ENCODE measurements at places on chromosomes 5 and 9.
A peak's percentile ranks its signal among the peaks of the same experiment; 100 is the strongest.

DNA sequence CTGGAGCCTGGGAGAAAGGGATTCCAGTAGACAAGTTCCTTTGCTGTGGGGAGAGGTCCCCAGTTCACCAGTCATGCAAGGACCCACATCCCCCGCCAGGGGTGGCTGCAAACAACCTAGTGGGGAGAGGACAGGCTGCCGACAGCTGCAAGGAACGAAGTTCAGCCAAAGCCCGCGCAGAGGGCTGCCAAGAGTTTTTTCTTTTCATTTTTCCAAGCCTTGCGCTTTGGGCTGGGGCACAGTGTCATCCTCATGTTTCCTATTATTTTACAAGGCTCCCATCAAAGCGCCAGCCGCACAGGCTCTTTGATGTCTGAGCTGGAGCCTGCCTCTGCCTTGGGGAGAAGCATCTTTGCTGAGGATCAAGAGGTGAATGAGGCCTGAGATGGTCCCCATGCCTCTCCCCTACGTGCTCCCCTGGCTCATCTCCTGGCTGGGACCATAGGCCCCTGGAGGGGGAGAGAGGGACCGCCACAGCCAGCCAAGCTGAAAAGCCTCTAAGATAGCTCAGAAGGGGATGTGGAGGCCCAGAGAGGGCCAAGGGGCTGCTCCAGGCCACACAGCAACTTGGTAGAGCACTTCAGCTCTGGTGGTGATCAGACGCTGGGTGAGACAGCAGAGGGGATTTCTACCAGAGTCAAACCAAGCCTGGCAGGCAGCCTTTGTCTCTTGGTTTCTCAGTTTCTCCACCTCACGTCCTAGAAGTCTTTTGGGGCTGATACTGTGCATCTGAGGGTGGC lies 50.4 kb upstream of the SYNPO start:
- no peak for DNase-seq

GRCh38 chr5:172506921-172507320 lies 52.6 kb upstream of the SH3PXD2B start:
- DNase-seq: no peak

DNA sequence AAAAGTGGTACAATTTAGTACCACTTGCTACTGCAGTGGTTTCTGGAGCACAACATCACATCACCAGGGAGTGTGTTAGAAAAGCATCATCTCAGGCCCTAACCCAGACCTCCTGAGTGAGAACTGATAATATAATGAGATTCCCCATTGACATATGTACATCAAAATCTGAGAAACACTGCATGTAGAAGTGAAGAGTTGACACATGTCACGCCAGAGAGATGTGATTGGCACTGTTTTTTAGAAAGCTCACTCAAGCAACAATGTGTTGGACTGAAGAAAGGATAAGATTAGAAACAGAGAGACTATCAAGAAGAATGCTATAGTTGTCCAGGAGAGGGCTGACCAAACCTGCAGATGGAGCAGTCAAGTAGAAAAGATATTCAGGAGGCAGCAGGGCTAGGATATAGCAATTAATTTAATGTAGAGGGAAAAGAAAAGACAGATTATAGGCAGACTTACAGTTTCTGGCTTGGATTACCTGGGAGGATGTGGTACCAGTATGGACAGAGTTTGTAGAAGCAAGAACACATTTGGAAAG lies 324.4 kb upstream of the ADAMTSL1 start:
- DNase-seq: no peak

GRCh38 chr9:32136700-32137339 lies 247.6 kb upstream of the ACO1 start:
- DNase-seq: no peak

- DNase-seq: no peak
Observed at GRCh38 chr9:32722704-32723103, 60.6 kb upstream of the TMEM215 start.

DNA sequence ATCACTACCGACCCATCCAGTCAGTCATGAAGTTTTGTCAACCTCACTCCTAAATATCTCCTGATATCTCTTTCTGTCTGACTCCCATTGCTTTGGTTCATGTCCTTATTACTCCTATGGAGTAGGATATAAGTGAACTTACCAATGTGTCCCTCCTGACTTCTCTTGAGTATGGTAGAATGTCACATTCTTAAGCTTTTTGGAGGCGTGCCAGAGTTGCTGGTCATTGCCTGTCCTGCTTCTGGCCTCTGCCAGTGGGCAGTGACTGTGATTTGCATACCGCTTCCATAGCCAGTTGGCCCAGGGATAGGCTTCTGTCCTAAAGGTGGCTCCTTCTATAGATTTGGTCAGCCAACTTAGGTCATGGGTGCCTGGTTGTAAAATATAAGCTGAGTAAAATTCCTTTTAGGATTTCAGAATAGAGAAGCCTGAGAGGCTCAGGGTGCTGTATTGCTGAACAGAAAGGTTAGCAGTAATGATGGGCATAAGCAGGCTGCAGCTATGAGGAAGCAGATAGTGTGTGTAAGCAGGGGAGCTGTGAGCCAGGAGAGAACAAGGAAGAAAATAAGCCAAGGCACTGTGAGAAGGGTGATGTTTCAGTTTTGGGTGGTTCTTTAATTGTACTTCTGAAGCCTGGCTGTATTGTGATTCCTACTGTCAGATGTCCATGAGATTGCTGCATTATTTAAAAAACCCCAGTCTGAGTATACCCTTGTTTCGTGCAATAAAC lies 16.1 kb upstream of the MARCHF3 start:
- DNase-seq: no peak

DNA sequence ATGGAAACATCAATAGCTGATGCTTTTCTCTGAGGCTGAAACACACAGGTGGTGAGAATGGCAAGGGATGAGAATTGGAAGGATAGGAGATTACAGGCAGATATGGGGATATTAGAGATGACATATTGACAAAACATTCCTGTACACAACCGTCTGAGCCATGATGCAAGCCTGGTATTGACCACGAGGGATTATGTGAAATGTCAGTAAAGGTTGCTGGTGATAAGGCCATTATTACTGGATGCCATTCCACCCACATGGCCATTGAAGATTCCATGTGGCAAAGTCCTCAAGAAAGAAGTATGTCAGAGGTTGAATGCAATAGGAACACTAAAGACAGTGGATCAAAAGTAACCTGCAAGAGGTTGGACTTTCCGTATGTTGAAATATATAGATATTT lies 15.7 kb downstream of the GRAMD2B start:
- no peak for DNase-seq

- no peak for DNase-seq
Observed at GRCh38 chr5:123209502-123210027, 120.5 kb downstream of the PRDM6 start.

- DNase-seq: no peak
Observed at GRCh38 chr5:161387121-161387520, 159.4 kb downstream of the GABRB2 start.

GRCh38 chr9:121604242-121604641 lies 47.2 kb upstream of the DAB2IP start:
- no peak for DNase-seq

DNA sequence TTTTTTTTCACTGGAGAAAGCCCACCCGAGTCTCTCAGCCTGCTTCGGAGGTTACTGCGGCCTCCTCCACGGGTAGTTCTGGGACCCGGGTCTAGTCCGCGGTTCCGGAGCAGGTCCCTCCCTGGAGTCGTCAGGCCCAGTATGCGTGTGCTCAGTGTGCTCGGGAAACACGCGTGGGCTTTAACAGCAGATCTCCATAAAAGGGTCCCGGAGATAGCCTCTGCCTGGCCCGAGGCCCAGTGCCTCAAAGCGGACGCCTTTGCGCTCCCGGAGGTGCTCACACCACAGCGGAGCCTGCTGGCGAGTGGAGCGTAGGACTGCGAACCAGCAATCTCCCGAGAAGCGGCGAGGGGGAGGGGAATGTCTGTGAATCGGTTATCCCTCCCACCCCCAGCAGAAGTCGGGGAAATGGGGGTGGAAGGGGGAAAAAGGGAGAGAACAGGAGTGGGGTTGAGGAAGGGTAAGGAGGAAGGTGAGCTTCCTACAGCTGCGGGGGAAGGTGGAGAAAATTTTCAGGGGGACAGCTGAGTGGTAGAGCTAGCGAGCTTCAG lies 28.7 kb downstream of the CDKN2A start:
- peak; percentile 29 for DNase-seq

DNA sequence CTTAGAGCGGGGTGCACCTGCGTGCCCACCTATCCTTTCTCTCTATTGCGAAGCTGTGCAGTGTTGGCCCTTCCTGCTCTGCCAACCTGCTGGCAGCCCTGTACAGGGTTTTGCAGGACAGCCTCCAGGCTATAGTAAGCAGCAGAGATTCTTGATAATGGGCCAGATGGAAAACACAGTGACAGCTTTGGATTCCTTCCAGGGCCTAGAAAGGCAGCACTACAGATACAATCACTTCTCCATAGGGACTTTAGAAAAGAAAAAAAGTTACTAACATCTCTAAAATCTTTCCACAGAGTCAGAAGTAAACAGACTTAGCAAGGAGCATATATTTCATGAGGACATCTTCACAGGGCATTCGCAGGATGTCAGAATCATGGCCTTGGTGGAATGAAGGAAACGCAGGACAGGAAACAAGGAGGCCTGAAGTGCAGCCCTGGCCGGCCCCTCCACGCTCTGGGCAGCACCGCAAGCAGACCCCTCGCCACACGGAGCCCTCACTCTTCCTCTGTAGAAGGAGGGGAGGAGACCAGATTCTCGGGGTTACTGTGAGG lies 172.1 kb upstream of the GAS1 start:
- DNase-seq: no peak

DNA sequence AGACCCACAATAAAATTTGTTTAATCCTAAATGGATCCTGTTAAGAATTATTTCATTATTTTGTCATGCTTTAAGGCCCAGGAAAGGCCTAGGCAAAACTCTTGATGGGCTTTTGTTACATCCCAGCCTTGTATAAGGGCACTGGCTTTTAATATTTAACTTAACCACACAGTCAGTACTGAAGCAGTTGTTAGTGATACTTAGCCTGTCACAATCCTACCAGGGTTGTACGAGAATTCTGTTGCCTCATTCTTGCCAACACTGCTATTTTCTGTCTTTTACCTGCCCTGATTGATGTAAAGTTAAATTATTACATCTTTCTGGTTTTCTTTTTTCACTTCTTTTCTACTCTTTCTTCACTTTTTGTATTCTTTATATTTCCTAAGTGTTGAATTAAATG lies 10.9 kb downstream of the ZNF169 start:
- no peak for DNase-seq

- peak; percentile 50 for DNase-seq
Observed at GRCh38 chr9:94860678-94861588, 134.4 kb downstream of the AOPEP start.

DNA sequence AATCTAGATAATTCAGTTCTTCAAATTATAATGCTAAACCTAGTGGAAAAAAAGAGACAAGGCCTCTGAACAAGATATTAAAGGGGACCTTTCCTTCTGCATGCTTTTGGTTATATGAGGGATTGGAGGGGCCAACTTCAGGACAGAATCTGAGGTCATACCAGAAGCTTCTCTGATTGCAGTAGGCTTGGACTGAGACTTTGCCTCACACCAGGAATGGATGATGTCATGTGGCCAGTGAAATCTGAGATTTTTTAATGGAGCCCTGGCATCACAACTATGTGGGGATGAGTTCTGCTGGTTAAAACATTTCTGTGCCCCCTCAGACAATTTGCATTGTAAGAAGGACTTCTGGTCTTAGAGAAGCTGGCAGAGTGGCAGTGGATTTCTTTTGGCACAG lies 88.6 kb downstream of the ANGPTL2 start:
- DNase-seq: no peak

DNA sequence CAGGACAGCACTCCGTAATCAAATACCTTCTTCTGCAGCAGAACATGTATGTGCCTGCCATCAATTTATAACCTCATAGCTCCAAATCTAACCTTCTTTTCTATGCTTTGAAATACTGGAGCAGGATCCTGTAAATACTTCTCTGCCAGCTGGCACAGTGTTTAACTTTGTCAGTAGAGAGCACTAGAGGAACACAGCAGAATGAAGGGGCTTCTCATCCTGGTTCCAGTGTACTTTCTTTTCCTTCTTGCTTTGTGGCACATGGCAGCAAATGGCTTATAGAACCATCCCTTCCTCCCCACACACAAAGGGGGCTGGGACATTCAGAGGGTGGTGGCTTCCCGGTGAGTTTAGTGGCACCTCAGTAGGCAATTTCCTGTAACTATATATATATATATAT lies 3.8 kb upstream of the FBXW11 start:
- no peak for DNase-seq

DNA sequence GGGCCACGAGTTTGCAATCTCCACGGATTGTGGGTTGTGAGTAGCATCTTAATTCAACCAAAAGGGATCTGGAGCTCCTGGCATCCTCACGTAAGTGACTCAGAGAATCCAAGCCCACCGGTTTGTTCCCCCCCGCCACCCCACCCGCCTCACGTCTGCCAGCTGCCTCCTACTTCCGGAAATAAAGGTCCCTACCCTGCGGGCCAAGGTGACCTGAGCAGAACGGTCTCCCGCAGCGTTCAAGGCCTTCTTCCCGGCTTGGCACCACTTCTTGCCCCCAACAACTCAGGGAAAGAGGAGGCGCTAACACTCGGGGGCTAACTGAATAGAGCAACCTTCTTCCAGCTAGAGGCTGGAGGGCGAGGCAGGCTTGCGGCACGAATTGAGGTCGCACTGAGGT lies 8.8 kb upstream of the GPRIN1 start:
- no peak for DNase-seq

DNA sequence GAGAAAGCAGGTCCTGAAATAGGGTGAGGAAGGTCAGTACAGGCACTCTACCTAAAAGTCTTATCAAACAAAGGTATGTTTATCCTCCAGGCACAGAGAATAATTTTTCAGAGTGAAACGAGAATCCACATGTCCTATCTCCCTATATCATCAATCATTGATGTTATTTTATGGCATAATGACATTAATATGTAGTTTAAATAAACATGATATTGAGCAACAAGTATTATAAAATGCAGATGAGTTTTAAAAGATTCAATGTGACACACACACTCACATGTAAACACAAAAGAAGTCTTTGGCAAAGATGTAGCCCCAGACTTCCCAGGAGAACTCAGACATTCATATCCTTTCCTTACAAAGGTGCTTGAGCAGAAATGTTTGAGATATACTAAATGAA lies 389.1 kb downstream of the ADGRV1 start:
- no peak for DNase-seq

DNA sequence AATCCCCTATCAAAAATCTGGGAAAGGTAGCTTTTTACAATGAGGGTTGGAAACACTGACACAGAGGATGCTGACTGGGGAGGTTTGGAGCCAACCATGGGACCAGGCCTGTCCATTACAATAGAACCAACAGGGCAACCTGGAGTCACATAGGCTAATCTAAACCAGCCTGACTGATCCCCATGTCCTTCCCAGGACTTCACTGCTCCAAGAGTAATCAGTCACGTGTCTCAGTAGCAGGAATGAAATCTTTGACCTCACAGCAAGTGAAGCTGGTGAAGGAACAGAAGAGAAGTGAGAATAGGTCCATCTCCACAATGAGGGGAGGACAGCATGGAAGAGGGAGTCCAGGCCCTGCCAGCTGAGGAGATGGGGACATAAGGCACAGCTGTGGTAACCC lies 16.0 kb upstream of the GLRX start:
- DNase-seq: no peak

- DNase-seq: no peak
Observed at GRCh38 chr5:40790947-40791593, 7.1 kb downstream of the PRKAA1 start.
